ENCODE measurements at places on chromosomes 16 and 17. TPM values are rescaled to one million over a fixed set of nuclear protein-coding genes. Genes with fewer than 3 reads are reported as not detected.

GRCh38 chr17:13320046-13320785 lies 281.5 kb downstream of the HS3ST3A1 start:
- peaks cover 3% of the 10 kb centered on the region for H3K27me3 ChIP-seq
- H3K4me3 ChIP-seq = no peak overlapping the region
- no peak overlapping the region for H3K27ac ChIP-seq
- H3K36me3 ChIP-seq = no peaks in the 10 kb centered on the region
- H3K4me1 ChIP-seq = no peaks in the 10 kb centered on the region

CMTR2 gene
- total RNA-seq = 12.2 TPM

GRCh38 chr16:87156195-87156594 lies 161.0 kb downstream of the C16orf95 start:
- H3K36me3 ChIP-seq = peaks cover 7% of the 10 kb centered on the region
- H3K4me3 ChIP-seq = no peak overlapping the region
- no peak overlapping the region for H3K27ac ChIP-seq
- peaks cover 11% of the 10 kb centered on the region for H3K27me3 ChIP-seq
- H3K4me1 ChIP-seq = peaks cover 9% of the 10 kb centered on the region
- no peak for DNase-seq

C17orf78 gene
- not detected for total RNA-seq

ATP2C2 gene
- total RNA-seq = not detected

- no peaks in the 10 kb centered on the region for H3K27me3 ChIP-seq
- H3K36me3 ChIP-seq = peaks cover 45% of the 10 kb centered on the region
- H3K27ac ChIP-seq = peak overlapping the region; percentile 36
- DNase-seq = peak; percentile 43
Measured at GRCh38 chr17:62562656-62563055, 64.8 kb upstream of the MRC2 start.

KRTAP9-4 gene
- not detected for total RNA-seq

All from HFFc6 (cell line).